Skin of body (tissue), 3 donors: ENCODE measurements at places on chromosomes 7 and 10. TPM values are rescaled to one million over a fixed set of nuclear protein-coding genes. Genes with fewer than 3 reads are reported as not detected.

OR13A1 gene
- total RNA-seq: 0.10 TPM

ADRA2A gene
- total RNA-seq: 2.0 TPM

GALNT17 gene
- 6.3 TPM for total RNA-seq

GRCh38 chr7:79293655-79294142 lies 159.8 kb downstream of the MAGI2 start:
- DNase-seq: no peak

- no peak for DNase-seq
These were observed 25.0 kb upstream of the TAX1BP1 start for GRCh38 chr7:27714831-27715444.
